EL (cell line): ENCODE measurements at places on chromosomes 12 and 14.

- no peak for DNase-seq
Observed at GRCh38 chr14:94081386-94081820, 293 bp downstream of the IFI27L1 start.

DNA sequence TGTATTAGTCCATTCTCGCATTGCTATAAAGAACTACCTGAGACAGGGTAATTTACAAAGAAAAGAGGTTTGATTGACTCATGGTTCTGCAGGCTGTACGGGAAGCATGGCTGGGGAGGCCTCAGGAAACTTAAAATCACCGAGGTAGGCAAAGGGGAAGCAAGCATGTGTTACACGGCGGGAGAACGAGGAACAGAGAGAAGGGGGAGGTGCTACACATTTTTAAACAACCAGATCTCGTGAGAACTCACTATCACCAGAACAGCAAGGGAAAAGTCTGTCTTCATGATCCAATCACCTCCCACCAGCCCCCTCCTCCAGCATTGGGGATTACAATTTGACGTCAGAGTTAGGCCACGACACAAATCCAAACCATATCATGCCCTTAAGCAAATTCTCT lies 13.3 kb upstream of the MAX start:
- DNase-seq, result no peak

DNA sequence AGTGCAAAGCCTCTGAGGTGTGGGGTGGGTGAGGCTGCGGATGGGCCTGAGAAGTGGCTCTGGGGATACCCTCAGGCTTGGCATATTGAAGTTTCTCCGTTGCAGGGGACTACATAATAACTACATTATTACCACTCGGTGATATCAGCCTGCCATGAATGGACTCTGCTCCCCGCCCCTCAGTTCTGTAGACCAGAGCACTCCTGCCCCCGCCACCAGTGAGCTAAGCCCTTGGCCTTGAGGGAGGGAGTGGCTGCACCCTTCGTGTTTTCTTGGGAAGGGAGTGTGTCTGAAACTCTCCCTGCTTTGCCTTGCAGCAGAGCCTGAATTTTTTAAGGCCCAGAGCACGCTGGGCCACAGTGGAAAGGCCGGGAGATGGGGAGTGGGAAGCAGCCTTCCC lies 1.7 kb downstream of the ORAI1 start:
- peak; percentile 56 for DNase-seq

GRCh38 chr12:50642035-50642451 lies 121.9 kb upstream of the ATF1 start:
- peak; percentile 11 for DNase-seq

DNA sequence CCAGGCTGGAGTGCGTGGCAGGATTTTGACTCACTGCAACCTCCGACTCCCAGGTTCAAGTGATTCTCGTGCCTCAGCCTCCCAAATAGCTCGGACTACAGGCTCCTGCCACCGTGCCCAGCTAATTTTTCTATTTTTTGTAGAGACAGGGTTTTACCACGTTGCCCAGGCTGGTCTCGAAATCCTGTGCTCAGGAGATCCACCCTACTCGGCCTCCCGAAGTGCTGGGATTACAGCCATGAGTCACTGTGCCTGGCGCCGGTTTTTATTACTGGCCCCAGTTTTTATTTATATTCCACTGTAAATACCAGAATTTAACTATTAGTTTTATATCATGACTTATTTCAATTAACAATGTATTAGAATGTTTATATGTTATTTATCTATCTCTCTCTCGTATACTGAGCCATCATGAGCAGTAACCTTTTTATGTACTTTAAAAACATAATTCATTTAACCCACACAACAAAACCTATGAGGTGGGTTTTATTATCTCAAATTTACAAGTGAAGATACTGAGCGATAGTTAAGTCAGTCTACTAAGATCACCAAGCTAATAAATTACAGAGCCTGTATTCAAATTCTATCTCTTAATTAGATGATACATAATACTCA lies 47.8 kb downstream of the HECTD1 start:
- peak; percentile 71 for DNase-seq

DNA sequence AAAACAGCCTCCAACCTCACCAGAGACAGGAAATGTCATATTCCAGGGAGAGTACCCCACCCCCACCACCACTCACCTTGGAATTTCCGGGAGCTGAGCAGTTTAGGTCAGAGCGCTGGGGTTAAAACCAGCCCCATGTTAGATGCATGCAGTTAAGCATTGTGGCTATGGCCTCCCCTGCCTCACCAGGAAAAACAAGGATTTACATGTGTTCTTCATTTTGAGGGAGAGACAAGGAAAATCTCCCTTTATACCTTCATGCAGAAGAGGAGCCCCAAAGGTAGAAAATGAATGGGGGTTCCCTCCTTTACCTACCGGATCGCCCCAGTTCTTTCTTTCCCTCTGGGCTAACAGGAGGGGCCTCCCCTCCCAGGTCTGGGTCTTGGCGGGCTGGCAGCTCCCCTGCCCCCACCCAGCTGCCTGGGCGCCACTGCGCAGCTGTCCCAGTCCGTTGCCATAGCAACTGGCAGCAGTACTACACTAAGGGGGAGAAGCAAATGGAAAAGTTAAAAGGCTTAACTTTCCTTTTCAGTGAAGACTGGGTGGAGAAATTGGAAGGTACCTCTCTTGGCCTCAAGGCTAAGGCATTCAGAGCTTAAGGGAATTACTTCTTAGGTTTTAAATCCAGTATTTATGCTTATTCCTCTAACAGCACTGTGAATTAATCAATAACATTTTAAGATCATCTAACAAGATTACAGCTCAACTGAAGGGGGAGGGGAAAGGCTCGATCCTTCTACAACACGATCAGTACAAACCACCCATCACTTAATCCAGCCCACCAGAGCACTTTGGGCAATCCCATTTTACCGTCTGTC lies 20.5 kb downstream of the CBX5 start:
- peak; percentile 84 for DNase-seq

- no peak for DNase-seq
Observed at GRCh38 chr12:100964028-100964427, 169.5 kb downstream of the ANO4 start.

GRCh38 chr12:45464699-45465098 lies 248.8 kb downstream of the ANO6 start:
- peak; percentile 4 for DNase-seq

DNA sequence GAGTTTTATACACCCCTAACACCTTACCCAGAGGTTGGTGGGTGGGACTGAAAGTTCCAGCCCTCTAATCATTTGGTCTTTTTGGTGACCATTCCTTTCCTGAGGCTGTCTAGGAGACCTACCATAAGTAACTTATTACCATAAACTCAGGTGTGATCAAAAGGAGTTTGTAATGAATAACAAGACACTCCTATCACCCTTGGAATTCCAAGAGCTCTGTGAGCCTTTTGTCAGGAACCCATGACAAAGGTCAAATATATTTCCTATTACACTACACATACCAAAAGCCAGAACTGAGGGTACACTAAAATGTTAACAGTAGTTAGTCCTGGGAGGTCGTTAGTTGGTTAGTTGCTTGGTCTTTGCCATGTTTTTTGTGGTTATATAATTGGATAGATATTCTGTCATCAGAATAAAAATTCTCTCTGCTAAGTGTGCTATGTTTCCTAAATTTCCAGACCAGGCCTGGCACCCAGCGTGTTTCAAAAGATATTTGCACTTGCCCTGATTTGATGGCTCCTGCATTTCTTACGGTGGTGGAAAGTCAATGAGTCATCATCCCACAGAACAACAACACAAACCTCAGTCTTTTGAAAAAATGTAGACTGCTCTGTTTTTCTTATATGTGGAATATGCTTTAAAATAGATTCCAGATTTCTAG lies 27.0 kb upstream of the AKAP5 start:
- peak; percentile 91 for DNase-seq

- DNase-seq, result no peak
Observed at GRCh38 chr14:36627981-36628380, 33.7 kb upstream of the PAX9 start.

DNA sequence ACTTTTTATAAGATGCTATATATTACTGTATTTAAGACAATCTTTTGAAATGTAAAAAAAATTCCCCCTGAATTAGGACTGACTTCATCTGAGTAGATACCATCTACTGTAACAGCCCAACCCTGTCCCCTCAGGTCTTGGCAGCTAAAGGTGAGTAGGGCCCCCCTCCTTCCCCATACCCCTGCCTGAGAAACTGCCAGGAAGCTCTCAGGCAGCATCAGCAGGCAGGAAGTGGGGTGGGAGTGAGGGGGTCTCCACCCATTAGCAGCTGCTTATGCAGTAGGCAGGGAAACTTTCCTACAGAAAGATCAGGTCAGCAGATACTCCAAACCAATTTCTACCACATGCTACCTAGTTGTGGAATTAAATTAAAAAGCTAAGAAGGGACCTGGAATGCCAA lies 62.5 kb downstream of the PAX9 start:
- DNase-seq, result no peak

- no peak for DNase-seq
Observed at GRCh38 chr12:123945287-123946151, 27.1 kb downstream of the CCDC92 start.

GRCh38 chr12:122851820-122852219 lies 16.6 kb downstream of the HIP1R start:
- peak; percentile 89 for DNase-seq

GRCh38 chr14:97359341-97359740 lies 562.2 kb downstream of the VRK1 start:
- DNase-seq, result no peak

- no peak for DNase-seq
Observed at GRCh38 chr14:36652542-36653201, 9.0 kb upstream of the PAX9 start.

- DNase-seq, result peak; percentile 19
Observed at GRCh38 chr12:116306506-116306905, 29.0 kb upstream of the MED13L start.

DNA sequence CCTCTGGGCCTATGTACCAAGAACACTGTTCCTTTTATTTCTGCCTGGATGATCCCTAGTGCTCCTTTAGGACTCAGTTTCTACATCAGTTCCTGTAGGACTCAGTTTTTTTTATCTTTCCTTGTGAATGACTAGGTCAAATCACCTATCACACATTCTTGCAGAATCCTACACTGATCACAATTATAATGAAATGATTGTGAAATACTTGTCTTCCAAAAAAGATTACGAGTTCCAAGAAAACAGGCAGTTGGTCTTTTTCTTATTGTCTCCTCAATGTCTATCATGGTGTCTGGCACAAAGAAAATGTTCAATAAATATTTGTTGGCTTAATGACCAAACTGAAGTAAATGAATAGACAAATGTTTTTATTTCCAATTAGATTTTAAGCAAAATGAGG lies 95.5 kb upstream of the GARIN6 start:
- DNase-seq, result no peak

DNA sequence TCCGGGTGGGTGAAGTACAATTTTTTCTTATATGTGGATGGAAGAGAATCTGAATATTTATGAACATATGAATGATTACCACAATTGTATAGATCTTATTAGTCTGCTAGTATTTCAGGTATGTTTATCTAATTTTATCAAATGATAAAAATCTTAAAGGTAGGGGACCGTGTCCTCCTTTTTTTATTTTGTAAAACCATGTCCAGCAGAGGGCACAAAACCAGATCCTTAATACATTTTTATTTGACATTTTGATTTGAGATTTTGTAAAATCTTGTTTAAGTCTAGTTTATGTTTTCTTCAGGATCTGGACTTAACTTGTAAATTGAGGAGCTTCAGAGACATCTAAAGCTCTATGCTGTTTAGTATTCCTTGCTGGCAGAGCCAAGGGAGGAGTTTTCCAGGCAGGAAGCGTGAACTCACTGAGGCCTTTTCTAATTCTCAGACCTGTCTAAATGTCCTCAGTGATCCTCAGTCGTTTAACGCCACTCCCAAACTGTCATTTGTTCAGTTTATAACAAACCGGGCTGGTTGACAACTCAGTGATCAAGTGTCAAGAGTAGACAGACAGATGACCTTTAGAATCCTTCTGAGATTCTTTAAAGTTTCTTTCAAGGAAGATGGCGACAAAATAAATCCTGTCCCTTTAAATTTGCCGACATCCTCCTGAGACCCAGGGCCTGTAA lies 263.9 kb downstream of the KTN1 start:
- DNase-seq, result no peak

GRCh38 chr12:12823300-12823699 lies 10.2 kb downstream of the DDX47 start:
- DNase-seq, result peak; percentile 92

GRCh38 chr14:23175823-23176222 lies 7.6 kb downstream of the SLC7A8 start:
- DNase-seq, result no peak

DNA sequence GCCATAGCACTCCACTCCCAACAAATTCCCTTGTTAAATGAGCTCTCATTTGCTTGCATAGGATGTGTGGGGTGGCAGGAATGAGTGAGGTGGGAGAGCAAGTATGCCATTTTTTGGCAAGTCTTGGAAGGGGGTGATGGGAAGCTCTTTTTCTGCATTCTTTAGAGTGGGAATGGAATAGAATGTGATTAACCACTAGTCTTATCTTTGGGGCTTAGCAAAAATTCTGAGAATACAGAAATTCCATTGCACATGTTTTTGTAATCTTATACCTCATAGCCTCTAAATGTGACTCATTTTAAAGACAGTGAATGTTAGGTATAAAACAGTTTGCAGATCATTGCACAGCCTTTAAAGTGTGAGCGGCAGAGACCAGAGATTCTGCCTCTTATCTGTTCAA lies 28.4 kb upstream of the NEDD1 start:
- peak; percentile 90 for DNase-seq

DNA sequence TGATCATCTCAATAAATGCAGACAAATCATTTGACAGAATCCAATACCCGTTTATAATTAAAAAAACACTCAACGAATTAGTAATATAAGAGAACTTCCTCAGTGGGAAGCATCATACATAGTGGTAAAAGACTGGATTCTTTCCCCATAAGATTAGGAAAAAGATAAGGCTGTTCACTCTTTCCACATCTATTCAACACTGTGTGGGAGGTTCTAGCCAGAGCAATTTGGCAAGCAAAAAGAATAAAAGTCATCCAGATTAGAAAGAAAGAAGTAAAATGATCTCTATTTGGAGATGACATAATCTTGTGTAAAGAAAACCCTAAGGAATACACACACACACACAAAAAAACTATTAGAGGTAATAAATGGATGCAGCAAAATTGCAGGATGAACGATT lies 38.4 kb downstream of the YEATS4 start:
- no peak for DNase-seq

- DNase-seq, result peak; percentile 58
Observed at GRCh38 chr14:71472356-71473340, 459.6 kb upstream of the RGS6 start.

DNA sequence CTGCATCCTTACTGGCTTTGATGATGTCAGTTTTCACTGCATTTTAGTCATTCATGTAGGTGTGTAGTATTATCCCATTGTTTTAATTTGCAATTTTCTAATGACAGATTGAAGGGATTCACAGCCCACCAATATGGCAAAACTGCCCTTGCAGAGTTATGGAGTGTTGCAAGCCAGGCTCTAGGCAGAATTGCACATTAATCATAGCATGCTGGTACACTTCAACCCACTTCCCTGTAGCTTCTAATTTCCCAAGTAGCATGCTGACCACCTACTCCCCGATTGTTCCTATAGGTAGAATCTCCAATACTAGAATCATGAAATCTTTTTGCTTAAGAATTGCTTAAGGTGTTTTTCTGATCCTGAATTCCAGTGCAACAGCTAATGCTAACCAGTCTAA lies 5.2 kb upstream of the RNASE6 start:
- no peak for DNase-seq

GRCh38 chr12:109462868-109463692 lies 14.0 kb downstream of the KCTD10 start:
- peak; percentile 98 for DNase-seq

GRCh38 chr12:8145754-8146441 lies 10.9 kb upstream of the ZNF705A start:
- peak; percentile 60 for DNase-seq

GRCh38 chr12:112162241-112162790 lies 37.0 kb downstream of the TRAFD1 start:
- DNase-seq, result no peak

- DNase-seq, result peak; percentile 51
Observed at GRCh38 chr12:176321-177181, 37.4 kb downstream of the SLC6A12 start.
